ENCODE measurements at places on chromosomes 5 and 9.

- DNase-seq = no peak
These were observed 1.5 kb downstream of the NFIL3 start for GRCh38 chr9:91421971-91422757.

- DNase-seq = no peak
These were observed 29.6 kb downstream of the RGS3 start for GRCh38 chr9:113493203-113493520.

GRCh38 chr5:54717870-54718269, 200.3 kb downstream of the SNX18 start:
- no peak for DNase-seq

GRCh38 chr9:130598188-130598587, 18.8 kb downstream of the FUBP3 start:
- DNase-seq = no peak

DNA sequence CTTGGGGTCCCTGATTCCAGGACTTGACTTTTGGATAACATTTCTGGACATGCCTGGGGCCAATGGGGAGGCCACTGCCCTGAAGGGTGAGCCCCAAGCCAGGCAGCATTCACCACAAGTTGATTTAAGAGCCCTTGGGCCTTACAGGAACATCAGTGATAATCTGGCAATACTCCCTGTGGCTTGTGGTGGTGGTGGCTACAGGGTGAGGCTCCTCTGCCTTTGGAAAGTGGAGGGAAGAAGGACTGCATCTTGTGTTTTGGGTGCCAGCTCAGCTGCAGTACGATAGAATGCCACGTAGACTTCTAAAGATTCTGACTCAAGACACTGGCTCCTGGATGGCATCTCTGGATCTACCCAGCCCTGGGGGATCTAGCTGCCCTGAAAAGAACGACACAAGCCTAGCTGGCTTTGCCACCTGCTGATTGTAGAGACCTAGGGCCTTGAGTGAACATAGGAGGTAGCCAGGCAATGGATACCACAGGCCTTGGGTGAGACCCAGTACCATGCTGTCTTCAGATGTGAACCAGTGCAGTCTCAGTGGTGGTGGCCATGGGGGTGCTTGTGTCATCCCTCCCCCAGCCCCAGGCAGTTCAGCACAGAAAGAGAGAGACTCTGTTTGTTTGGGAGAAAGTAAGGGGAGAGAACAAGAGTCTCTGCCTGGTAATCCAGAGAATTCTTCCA, 79.0 kb upstream of the DAP start:
- DNase-seq = no peak

DNA sequence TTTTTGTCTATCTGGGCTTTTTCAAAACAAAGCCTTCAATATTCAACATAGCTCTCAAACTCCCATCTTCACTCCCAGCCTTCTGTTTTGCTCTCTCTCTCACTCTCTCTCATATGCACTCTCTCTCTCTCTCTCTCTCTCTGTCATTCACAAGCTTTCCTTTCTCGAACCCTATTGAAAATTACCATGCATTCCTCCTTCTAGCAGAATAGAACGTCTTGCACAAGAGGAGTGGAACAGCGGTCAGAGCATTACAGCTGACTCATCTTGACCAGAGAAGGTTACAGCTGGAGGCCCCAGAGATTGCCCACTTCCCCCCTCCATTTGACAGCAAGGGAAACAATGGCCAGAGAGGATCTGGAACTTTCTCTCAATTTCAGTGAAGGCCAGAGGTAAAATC, 51.0 kb upstream of the LIFR start:
- no peak for DNase-seq

DNA sequence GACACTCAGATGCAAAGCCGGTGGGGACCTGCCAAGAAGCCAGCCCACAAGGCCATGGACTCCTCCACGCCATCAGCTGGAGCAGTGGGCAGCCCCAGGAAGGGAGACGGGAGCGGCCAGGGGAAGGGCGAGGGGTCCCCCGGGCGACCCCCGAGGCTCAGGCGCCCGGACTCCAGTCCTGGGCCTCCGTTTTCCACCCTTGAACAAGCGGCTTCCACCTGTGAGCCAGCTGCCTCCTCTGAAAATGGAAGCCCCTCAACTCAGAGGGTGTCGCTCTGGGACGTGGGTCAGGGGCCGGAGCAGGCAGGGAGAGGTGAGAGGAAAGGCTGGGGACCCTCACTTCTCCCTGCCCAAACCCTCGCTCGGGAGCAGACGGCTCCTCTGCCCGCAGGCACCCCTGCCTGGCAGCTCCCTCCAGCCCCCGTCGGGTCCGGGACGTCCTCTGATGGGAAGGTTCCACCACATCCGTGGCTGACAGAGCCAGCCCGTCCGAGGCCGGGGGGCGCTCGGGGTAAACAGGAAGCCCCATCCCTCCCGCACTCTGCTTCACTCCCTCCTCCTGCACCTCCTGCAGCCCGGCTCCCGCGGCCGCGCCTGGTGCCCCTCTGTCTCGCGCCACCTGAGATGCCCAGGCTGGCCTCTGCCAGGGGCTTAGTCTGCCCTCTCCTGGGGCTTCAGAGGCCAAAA, 3.7 kb upstream of the EGFL7 start:
- no peak for DNase-seq

All from DMS79 treated with DMSO at 0.1 percent for 48 hours (cell line).